Stimulated activated CD4-positive, alpha-beta T cell treated with anti-CD3 and anti-CD28 coated beads, Interleukin-1b, Interleukin-23, amount 100 ng/mL, for 1 hour (primary cell): ENCODE measurements at places on chromosomes 7 and 10.

DNA sequence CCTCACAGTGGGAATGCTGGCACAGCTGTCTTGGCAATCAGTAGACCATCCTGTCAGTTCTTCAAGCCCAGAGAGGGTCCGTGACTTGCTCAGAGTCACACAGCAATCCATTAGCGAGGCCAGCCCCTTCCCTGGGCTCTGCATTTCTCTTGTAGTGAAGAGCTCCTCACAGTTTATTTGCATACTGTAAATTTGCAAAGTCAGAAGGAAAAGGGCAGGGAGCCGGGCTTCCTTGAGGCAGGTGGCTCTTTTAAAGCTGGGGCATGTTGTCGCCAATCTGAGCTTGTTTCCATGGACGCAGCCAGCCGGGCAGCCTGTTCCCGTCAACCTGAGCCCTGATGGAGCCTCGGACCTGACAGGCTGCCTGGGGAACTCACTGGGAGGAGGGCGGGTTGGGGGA lies 123.4 kb downstream of the CUX1 start:
- no peak for DNase-seq

GRCh38 chr10:6322805-6323204 lies 120.1 kb downstream of the PFKFB3 start:
- no peak for DNase-seq

DNA sequence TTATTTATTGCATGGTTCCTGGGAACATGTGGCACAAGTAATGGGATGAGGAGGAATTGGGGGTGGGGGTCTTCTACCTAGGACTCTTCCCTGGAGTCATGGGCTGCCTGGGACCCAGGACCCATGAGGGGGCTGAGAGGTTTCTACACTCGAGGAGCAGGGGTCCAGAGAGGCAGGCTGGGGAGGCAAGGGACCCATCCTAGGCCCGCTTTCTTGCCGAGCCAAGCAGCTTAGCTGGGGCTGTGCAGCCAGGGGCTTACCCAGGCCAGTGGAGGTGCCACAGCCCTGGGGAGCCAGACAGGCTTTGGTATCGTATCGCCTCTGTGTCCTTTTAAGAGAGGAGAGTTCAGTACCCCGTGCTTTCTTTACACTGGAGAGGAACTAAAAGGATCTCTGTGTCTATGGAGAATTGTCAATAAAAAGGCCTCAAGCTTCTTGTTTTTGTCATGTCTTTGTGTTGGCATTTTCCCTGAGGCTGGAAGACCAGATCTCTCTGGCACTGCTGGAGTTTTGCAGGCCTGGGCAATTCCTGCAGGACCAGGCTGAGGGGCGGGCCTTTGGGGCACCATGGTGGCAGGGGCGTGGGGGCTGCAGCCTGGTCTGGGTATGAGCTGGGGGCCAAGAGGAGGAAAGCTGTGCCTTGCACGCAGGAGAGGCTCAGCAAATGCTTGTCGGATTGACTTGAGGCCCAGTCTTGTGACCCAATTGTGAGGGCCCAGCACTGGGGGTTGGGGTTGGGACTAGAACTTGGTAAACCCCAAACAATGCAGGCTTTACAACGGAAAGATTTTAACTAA lies 11.1 kb downstream of the SFRP5 start:
- DNase-seq: no peak

GRCh38 chr10:14489522-14490177 lies 158.9 kb upstream of the FRMD4A start:
- DNase-seq: no peak

GRCh38 chr10:86313621-86314041 lies 53.0 kb downstream of the GRID1 start:
- DNase-seq: no peak

DNA sequence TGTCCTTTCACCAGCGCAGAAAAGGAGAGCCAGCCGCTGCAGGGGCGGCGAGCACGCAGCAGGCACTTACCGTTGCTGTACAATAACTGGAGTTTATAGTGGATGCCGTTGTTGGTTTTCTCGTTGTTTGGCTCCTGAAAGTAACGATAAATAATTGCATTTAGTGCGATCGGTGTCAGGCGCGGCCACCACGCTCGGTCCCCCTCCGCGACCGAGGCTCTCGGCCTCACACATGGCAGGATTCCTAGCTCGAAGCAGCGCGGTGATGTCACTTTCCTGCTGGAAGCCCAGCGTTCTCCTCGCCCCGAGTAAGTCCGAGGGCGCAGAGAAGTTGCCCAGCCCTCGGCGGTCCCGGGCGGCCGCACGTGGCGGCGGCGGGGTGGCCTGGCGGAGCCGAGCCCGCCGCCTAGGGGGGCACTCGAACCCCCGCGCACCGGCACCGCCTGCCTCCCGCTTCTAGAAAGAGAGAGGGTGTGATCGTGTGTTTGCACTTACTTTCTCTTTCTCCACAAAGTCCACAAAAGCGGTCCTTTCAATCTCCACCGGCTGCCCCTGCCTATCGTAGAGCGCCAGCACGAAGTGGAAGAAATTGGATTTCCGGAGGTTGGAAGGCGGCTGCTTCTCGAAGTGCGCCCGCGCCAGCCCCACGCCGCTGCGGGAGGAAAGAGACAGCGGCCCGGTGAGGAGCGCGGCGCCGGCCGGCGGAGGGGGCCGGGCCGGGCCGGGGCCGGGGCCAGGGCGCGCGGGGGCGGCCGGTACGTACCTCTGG lies 1.0 kb downstream of the EBF3 start:
- DNase-seq: no peak

DNA sequence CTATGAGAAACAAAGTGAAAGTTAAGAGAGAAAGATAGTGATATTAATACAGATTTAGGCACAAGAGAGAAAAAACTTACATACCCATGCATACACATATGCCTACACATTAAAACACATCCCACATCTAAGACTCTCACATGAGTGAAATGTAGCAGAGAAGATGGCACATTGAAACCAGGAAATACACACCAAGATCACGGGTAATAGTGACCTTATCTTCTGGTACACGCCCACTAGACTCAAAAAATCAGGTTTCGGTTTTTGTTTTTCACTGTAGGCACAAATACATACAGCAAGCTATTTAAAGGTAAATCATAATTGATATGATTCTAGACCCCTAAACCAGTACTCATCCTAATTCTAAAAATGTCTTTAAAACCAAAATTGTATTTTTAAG lies 225.2 kb upstream of the TAC1 start:
- DNase-seq: no peak

- no peak for DNase-seq
Measured at GRCh38 chr10:101888251-101888949, 44.8 kb upstream of the KCNIP2 start.

DNA sequence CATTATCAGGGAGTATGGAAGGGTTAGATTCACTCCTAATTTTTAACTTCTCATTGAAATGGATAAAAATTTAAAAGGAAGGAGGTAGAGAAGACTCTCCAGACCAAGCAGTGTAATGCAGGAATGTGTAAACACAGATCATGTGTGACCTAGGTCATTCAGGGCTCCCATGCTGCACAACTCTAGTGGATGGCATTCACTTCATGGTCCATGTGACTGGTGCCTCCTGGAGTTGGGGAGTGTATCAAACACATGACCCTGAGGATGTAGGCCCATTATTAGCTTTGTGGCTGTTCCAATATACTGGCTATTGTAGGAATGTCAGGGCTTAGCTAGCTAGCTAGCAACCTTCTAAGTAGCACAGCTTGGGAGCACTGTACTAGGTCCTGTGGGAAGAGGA lies 109.9 kb downstream of the SLC25A13 start:
- no peak for DNase-seq

DNA sequence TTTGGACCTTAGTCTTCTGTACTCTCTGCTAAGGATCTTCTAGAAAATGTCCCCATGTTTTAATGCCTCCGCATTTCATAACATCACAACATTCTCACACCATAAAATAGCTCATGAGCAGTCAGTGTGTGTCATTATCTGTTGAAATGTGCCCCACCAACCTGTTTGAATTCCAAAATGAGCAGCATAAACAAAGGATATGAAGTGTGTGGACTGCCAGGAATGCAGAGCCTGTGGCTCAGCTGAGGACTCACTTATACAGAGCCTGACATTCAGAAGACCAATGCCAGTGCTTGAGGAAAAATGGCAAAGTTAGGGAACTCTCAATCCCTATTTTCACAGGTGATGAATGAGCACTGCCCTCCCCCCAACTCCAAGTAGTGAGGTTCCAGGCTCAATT lies 621.4 kb downstream of the POM121L12 start:
- DNase-seq: no peak

DNA sequence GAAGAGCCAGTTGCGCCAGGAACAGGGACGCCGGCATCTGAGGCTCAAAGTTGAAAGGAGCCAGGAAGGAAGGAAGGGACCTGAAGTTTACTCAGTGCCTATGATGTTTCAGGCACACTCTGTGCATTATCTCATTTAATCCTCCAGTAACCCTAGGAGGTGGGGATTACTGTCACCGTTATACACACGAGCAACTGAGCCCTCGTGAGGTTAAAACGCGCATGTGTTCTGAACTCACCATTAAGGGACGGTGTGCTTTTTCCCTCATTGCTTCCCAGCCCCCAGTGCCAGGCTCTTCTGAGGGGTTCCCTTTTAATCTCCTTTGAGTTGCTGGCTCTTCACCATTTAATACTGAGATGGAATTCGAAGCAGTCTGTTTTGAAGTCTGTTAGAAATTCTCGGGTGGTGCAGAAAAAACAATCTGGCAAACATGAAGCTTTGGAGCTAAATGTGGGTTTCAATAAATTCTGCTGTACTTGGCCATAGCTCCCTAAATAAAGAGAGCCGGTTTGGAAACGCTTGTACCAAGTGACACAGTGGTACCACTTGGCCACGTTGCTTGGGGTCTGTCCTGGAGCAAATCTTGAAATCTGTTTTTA lies 102.2 kb downstream of the TAX1BP1 start:
- DNase-seq: no peak

DNA sequence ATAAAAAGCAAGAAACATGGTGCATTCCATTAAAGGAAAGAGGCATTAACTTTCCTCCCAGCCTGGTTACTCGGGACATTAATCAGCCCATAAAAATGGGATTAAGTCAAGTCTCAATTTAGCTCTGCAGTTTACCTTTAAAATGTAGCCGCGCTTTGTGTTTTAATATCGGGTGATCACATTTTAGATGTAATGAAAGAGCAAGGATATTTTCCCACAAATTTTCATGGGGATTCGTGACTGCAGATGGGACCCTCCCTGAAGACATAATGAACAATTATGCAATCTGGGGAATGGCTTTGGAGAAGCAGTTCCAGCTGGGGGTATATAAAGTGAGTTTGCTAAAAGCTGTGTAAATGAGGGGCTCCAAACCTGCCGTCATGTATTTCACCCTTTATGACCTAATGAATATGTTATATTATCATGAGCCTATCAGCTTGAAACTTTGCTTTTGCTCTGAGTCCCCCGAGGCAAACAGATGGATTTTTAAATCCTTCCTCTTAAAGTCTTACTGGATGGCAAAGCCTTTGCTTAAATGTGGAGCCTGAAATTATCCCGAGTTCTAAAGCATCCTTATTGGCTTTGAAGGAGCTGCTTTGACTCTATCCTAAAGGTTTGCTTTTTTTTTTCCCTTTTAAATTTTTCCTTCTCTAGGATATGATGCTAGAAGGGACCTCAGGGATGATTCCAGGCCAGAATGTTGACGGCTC lies 31.8 kb downstream of the BAMBI start:
- no peak for DNase-seq

- DNase-seq: no peak
Measured at GRCh38 chr7:111147708-111148533, 57.0 kb downstream of the LRRN3 start.

GRCh38 chr10:89393898-89394297 lies 1.5 kb downstream of the IFIT1 start:
- no peak for DNase-seq

DNA sequence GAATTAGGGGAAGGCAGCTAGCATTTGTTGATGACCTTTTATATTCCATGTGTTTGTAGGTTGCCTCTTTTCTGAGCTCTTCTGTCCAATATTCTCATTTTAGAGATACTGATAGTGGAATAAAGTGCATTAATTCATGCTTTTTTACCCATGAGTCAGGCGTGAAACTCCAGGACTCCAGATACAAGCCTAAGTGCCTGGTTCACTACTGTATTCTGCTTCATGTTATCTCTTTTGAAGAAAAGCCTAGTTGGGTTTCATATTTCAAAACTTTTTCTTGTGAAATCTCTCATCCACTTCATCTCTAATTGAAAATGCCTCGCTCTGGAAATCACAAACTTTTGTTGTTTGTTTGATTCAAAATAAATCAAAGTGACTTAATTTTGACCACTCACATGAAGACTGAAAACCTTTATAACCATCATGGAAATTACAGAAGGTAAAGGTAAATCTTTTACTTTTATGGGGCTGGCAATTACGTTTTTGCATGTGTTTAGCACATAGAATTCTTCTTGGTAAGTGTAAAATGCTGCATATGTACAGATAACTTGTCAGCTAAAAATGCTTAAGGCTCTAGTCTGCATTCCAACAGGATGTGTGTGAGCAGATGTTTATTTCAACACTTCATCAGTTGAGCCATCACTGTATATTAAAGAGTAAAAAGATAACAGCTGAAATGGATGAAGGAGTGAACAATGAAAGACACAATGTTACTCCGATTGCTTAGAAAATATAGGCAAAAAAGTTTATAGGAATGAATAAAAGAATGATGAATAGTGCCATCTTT lies 961.8 kb upstream of the CELF2 start:
- no peak for DNase-seq

- no peak for DNase-seq
Measured at GRCh38 chr7:109479388-109479787, 909.7 kb downstream of the DNAJB9 start.
